Esophagus squamous epithelium (tissue), 5 donors: ENCODE measurements at places on chromosomes 1 and 21.

DNA sequence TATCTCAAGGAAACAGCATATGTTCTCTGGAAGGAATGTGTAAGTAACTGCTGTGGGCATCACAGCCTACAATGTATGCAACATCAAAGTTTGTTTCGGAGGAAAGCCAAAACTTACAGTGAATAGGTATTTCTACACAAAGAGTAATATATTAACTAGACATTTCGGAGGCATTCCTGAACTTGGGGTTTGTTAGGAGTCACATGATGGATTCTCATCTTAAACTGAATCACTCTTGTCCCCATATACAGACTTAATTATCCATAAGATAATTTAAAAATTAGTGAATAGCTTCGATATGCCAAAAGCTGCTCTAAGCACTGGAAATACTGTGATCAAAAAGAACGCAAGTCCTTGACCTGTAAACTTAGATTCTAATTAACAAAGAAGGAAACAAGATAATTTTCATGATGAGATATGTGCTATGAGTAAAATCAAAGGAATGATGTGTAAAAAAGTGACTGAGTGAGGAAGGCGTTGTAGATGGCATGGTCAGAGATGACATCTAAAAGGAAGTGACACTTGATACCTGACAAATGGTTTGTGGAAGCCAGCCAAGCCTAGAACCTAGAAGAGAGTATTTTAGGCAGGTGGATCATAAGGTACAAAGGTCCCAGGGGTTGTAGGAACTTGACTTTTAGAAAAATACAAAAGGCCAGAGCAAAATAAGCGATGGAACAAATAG is 273.1 kb downstream of the MRPL39 start:
- DNase-seq: no peak

DNA sequence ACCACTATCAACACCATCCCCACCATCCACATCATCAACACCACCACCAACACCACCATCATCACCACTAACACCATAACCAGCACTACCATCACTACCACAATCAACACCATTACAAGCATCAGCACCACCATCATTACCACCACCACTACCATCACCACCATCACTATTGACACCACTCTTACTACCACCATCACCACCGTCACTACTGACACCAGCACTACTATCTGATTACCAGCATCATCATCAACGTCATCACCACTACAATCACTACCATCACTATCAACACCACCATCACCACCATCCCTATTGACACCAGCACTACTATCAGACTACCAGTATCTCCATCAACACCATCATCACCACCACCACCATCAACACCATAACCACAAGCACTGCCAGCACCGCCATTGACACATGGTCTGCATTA is 106.1 kb upstream of the RUNX3 start:
- no peak for DNase-seq

DNA sequence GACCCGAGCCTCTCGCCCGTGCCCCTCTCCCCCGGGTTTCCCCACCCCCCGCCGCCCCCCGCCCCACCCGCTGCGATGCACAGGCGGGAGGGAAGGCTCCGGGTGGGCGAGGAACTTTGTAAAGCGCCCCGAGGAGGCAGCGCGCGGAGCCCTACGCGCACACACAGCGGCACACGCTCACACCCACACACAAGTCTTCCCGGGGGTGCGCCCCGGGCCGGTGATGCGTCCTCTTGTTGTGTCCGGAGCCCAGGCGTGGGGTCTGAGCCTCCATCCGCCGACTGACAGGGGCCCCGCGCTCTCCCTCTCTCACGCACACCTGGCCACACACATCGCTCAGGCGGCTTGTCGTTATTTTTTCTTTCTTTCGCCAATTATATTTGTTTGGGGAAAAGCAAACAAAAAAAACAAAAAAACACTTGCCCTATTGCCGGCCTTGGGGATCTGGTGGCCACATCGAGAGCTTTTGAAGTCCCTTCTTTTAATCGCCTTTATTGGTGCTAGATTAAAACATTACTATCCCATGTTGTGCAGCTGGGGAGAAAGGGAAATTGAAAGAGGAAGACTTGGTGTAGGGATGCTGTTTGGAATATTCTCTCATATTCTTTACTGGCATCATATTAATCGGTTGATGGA is 770 bp downstream of the NTNG1 start:
- DNase-seq: no peak

DNA sequence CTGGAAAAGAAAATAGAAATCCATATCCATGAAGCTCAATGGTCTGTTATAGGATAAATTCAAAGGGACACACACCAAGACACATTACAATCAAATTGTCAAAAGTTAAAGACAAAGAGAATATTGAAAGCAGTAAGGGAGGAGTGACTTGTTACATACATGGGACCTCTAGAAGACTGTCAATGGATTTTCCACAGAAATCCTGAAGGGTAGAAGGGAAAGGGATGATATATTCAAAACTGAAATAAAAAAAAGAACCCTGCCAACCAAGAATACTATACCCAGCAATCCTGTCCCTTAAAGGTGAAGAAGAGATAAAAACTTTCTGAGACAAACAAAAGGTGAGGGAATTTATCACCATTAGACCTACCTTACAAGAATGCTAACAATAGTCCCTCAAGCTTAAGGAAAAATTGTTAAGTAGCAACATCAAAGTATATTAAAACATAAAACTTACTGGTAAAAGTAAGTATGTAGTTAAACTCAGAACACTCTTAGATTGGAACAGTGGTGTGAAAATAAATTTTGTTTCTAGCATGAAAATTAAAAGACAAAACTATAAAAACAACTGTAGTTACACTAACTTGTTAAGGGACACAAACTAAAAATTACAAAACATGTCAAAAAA is 103.2 kb upstream of the APP start:
- DNase-seq: no peak

DNA sequence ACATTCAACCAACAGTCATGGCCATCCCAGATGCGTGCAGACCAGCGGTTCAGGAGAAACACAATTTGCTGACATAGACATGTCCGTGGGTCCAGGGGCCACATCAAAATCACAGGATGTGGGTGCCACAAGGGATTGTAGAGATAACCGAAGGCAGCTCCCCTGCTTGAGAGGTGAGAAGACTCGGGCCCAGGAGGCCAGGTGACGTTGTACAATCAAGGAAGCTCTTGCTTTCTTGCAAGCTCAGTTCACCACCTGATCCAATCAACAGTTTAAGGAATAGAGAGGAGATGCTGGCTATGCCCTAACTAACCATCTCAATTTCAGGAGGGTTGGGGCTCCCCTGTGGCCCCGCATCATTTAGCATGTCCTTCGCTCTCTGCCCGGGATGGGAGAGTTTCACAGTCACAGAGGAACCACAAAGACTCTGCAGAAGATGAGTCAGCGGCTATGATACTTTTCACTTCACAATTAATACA is 19.5 kb downstream of the UBASH3A start:
- no peak for DNase-seq

GRCh38 chr1:84643183-84643582 is 47.1 kb downstream of the SSX2IP start:
- DNase-seq: no peak

DNA sequence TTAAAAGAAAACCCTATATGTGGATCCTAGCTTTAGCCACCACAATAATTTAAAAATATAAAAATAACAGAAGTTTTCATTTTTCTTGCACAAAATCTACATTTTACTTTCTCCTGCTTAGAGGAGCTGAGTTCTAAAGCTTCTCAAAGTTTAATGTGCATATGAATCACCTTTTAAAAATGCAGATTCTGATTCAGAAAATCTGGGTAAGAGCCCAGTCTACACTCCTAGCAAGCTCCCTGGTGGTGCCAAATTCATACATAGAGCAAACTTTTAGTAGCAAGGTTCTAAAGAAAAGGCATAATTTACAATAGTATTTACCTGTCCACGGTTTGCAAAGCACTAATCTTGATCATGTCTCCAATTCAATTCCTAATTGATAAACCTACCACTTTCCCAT is 19.3 kb downstream of the RSBN1 start:
- DNase-seq: no peak

GRCh38 chr1:231207437-231207836 is 33.6 kb upstream of the GNPAT start:
- no peak for DNase-seq

DNA sequence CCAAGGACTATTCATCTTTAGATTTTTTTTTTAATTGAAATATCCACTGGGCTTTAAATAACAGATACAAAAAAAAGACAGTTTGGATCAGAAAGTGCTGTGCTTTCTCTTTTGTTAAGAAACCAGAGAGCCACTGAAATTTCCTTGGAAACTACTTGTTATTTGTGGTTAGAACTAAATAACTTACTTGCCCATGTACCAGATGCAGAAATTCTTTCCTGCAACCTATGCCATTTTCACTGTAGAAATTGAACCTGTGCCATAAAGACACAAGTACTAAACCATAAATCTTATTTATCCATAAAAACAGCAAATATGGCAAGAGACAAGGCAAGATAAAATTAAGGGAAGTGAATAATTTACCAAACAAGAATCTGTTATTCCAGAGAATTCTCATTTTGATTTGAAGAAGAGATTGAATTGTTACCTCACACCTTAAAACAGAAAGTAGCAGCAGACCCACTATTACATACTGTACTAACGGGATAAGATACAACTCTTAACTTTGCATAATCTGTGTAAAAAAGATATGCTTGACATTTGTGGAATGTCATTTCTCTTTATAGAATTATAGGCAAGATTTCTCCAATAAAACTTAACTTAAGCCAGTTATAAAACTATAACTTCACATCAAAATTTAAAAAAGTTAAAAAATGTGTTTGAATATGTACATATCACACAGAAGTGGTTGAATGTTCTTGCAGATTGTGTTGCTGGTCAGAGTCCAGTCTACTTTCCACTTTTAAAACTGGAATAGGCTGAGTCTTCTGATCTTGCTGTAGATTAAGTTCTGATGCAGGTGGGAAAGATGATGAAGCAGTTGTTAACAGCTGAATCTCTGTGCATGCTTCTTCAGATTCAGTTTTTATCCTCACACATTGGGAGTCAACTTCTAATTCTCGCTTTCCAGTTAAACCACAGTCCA is 6.3 kb upstream of the PHTF1 start:
- no peak for DNase-seq

DNA sequence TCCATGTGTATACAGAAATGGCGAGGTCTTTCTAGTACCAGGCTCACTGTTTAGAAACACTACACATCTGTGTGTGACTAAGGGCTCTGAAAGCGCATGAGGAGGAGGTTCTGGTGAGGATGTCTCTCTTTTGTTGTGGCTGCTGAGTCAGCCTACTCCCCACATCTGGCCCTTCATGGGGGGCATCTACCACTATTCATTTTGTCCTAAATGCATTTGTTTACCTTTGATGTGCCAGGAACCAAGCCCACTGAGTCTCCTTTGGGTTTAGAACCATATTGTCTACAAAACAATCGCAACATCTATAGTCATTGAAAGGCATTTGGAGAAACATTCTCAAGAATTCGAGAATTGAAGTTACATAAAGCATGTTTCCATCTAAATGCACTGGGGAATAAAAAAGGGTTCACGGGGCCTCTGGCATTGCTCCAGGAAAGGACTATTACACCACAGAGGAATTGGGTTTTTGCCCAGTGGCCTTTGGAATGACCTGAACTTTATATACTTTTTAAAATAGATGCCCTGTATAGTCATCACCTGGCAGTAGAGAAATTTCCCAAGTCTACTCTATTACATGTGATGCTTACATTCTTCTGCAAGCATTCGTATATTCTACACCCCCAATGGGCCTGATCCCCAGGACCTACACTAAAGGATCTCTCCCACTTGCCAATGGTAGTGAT is 35.1 kb upstream of the ADORA3 start:
- DNase-seq: no peak

- no peak for DNase-seq
Observed at GRCh38 chr21:45396620-45396995, 8.4 kb upstream of the COL18A1 start.

- no peak for DNase-seq
Observed at GRCh38 chr1:30413111-30413440, 310.3 kb downstream of the MATN1 start.

- no peak for DNase-seq
Observed at GRCh38 chr1:46302641-46303037, 777 bp downstream of the LRRC41 start.

GRCh38 chr1:50157306-50157941 is 48.7 kb downstream of the ELAVL4 start:
- DNase-seq: no peak

GRCh38 chr1:241765390-241765789 is 82.6 kb upstream of the EXO1 start:
- DNase-seq: no peak

DNA sequence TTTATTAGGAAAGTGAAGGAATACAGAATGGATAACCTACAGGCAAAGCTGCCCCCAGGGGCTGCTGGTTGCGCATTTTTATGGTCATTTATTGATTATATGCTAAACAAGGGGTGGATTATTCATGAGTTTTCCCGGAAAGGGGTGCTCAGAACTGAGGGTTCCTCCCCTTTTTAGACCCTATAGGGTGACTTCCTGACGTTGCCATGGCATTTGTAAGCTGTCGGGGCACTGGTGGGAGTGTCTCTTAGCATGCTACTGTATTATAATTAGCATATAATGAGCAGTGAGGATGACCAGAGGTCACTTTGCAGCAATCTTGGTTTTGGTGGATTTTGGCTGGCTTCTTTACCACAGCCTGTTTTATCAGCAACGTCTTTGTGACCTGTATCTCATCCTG is 5.9 kb upstream of the ASAP3 start:
- DNase-seq: no peak

DNA sequence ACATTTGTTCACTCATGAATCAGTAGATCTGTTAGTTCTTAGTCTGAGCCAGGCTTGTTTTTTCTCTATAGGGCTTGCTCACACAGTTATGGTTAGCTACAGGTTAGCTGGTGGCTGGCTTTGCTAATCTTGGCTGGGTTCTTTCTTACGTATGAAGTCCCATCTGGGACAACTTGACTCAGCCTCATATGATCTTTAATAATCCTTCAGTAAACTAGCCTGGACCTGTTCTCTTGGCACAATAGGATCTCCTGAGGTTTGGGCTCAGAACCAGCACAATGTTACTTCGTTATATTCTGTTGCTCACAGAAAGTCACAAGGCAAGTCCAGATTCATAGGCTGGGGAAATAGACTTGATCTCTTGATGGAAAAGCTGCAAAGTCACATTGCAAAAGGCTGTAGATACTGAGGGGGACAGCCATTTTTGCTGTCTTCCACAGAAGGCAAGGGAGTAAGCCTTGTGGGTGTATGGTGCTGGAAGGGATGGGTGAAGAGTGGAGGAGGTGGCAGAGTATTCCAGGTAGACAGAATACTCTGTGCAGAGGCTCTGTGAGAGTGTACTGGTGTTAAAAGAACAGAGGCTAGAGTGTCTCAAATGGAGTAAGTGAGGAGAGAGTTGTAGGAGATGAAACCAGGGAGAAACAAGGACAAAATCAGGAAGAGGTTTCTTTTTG is 24.4 kb downstream of the EFCAB7 start:
- DNase-seq: no peak
